Foreskin keratinocyte (primary cell): ENCODE measurements at places on chromosomes 16 and 17. TPM values are rescaled to one million over a fixed set of nuclear protein-coding genes. Genes with fewer than 3 reads are reported as not detected.

JPH3 gene
- not detected in 2 replicates for total RNA-seq

SNAI3 gene
- total RNA-seq: not detected in 2 replicates

KRT16 gene
- 115 and 208 TPM in 2 replicates for total RNA-seq

HEATR9 gene
- not detected in 2 replicates for total RNA-seq

TLCD2 gene
- total RNA-seq: 0.60 and 0.65 TPM in 2 replicates

DGKE gene
- 5.8 and 5.9 TPM in 2 replicates for total RNA-seq

PPP1R9B gene
- total RNA-seq: 32.9 and 36.0 TPM in 2 replicates

SLC16A6 gene
- total RNA-seq: not detected in 2 replicates

UTS2R gene
- not detected in 2 replicates for total RNA-seq

HS3ST2 gene
- 31.1 and 32.4 TPM in 2 replicates for total RNA-seq

SLC6A2 gene
- total RNA-seq: 0.07 TPM in 1 of 2 replicates, not detected in the other

ZG16B gene
- total RNA-seq: 0.60 and 0.68 TPM in 2 replicates
